ENCODE measurements at places on chromosomes 5 and 9. TPM values are rescaled to one million over a fixed set of nuclear protein-coding genes. Genes with fewer than 3 reads are reported as not detected.
A peak's percentile ranks its signal among the peaks of the same experiment; 100 is the strongest.

DNA sequence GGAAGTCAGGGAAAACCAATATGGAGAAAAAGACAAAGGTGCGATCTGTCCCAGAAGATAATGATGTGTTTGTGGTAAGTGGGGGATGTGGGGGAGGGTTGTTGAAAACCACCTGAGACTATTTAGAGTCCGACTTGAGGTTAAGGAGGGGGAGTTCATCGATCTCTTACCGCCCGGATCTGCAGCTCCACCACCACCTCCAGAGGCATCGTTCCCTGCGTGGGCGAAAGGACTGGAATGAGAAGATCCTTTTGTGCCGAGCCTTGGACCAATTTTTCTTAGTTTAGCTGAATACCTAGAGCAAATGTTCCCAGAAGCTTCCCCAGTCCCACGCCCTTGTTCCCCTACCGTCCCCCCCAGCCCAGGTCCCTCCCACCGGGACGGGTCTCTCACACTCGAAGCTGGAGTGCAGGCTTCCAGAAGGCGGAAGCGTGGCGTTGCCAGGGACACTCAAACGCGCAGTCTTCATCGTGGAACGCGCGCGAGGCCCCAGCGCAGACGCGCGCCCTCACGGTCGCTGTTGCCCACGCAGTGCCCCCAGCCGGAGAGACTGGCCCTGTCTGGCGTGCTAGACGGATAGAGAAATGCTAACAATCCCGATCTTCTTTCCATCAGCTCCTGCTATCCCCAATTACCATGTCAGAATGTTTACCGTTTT lies at the start of gene SPATA6L:
Gene SPATA6L, minus strand, starts transcription at position 439 of the 658 bp plus-strand sequence. Its CDS starts 230 bp downstream, at position 209.
- peak; percentile 92 for DNase-seq

GRCh38 chr9:96135076-96135752 lies 166.8 kb downstream of the HSD17B3 start:
- no peak for DNase-seq

DNA sequence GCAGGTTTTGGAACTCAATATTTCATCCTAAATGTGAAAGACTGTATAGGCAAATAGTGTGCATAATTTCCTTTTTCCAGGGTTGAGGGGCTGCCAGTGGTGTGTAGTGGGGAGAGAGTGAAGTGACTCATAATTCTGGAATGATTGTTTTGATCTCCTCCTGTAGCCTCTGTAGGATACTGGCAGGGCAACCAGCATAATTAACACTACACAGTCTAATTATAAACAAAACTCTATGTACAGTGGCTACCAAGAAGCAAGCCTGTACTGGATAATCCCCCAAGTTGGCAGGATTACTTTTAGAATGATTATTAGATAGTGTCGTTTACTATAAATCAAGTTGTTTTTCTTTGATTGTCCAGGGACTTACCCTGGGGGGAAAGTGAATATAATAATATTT lies 32.2 kb downstream of the LNPEP start:
- DNase-seq, result no peak

DNA sequence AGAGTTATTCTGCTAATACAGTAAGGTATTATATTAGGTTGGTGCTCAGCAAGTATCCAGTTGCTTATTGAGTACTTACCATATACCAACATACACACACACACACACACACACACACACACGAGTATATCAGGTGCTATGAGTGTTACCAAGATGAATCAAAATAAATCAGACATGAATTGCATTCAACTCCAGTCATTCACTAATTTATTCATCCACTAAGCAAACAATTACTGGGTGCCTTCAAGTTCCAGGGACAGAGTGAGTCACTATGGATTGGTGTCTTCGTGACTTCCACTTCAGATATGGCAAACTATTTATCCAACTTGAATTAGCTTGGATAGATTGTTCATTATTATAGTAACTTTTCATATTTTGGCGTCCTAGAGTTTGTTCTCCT lies 140.7 kb upstream of the SLC44A1 start:
- no peak for DNase-seq

GRCh38 chr5:141547488-141547887 lies 58.6 kb downstream of the PCDHGC5 start:
- DNase-seq, result no peak

GRCh38 chr9:127422133-127422782 lies 1.9 kb upstream of the ZNF79 start:
- DNase-seq, result no peak

Gene SHOC1
- 0.15 TPM for total RNA-seq

Gene PFN3
- total RNA-seq, result not detected

Gene PJA2
- total RNA-seq, result 114 TPM

Gene FYB1
- total RNA-seq, result 97.4 TPM

Measured in upper lobe of left lung (tissue), 6 donors.